ENCODE measurements at places on chromosomes 6 and 20.

- no peaks in the 10 kb centered on the region for H3K4me1 ChIP-seq
- peak overlapping the region; percentile 35 for H3K27ac ChIP-seq
- H3K27me3 ChIP-seq = no peaks in the 10 kb centered on the region
- no peaks in the 10 kb centered on the region for H3K36me3 ChIP-seq
Measured at GRCh38 chr6:44925100-44925739, 402.9 kb upstream of the RUNX2 start.

DNA sequence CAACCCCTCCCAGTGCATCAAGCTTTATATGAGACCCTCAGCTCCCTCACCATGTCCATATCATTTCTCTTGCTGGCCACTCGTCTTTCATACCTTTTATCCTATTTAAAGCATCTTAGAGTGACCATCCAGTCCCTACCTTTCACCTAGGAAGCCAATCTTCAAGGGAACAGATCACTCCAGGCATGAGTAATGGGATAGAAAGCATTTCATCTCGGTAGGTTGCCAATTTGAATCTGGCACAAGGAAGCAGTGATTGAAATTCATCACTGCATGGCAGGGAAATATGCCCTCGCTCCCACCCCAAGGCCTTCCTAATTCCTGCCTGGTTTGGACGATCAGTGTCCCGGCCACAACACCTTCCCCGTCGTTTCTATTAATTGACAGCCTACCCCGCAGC is 150.4 kb downstream of the CFAP61 start:
- DNase-seq = no peak
- H3K4me3 ChIP-seq = no peak overlapping the region
- no peak overlapping the region for H3K27ac ChIP-seq

GRCh38 chr20:48769069-48769983 is 58.5 kb downstream of the PREX1 start:
- no peak overlapping the region for H3K27ac ChIP-seq
- DNase-seq = no peak
- peaks cover 46% of the 10 kb centered on the region for H3K4me1 ChIP-seq
- no peaks in the 10 kb centered on the region for H3K27me3 ChIP-seq
- H3K36me3 ChIP-seq = peaks cover 6% of the 10 kb centered on the region
- H3K4me3 ChIP-seq = no peak overlapping the region

DNA sequence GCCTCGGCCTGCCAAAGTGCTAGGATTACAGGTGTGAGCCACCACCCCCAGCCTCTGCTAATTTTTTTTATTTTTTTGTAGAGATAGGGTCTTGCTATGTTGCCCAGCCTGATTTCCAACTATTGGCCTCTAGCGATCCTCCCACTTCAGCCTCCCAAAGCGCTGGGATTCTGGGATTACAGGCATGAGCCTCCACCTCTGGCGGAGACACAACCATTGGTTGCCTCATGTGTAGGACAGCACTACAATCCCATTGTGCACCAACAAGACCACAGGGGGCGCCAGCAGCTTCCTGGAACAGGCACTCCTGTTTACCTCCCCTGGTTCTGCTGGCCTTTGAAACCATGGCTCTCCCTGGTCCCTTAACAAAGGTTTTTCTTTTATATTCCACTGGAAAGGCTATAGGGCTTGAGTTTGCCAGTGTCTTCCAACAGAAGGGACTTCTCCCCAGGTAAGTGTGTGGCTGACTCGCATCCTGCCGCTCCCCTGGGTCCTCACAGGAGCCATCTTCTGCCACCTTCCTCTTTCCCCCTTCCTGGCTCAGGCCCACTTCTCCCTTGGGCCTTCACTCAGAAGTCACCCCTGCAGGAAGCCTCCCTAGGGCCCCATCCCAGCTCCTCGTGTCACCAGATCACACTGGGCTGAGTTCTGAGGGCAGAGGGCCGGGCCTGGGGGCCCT is 39.2 kb upstream of the TLDC2 start:
- peak overlapping the region; percentile 94 for H3K27ac ChIP-seq
- peak; percentile 39 for DNase-seq
- H3K4me1 ChIP-seq = peaks cover 57% of the 10 kb centered on the region
- H3K36me3 ChIP-seq = no peaks in the 10 kb centered on the region
- H3K27me3 ChIP-seq = no peaks in the 10 kb centered on the region

- no peak overlapping the region for H3K4me3 ChIP-seq
- peaks cover 6% of the 10 kb centered on the region for H3K4me1 ChIP-seq
- no peak overlapping the region for H3K27ac ChIP-seq
- peaks cover 7% of the 10 kb centered on the region for H3K27me3 ChIP-seq
Measured at GRCh38 chr6:16402581-16402900, 164.2 kb downstream of the GMPR start.

GRCh38 chr6:166583230-166583965 is 3.1 kb downstream of the RAMACL start:
- H3K36me3 ChIP-seq = no peaks in the 10 kb centered on the region
- H3K4me3 ChIP-seq = no peak overlapping the region
- no peak overlapping the region for H3K27ac ChIP-seq
- DNase-seq = no peak

GRCh38 chr6:140956571-140957369 is 1176.0 kb upstream of the GJE1 start:
- H3K27ac ChIP-seq = no peak overlapping the region
- H3K27me3 ChIP-seq = no peaks in the 10 kb centered on the region
- no peaks in the 10 kb centered on the region for H3K36me3 ChIP-seq
- H3K4me1 ChIP-seq = no peaks in the 10 kb centered on the region
- H3K4me3 ChIP-seq = no peak overlapping the region

GRCh38 chr6:156146891-156147290 is 630.3 kb upstream of the ARID1B start:
- no peak overlapping the region for H3K27ac ChIP-seq
- H3K4me1 ChIP-seq = no peaks in the 10 kb centered on the region
- H3K36me3 ChIP-seq = peaks cover 41% of the 10 kb centered on the region
- H3K27me3 ChIP-seq = no peaks in the 10 kb centered on the region

DNA sequence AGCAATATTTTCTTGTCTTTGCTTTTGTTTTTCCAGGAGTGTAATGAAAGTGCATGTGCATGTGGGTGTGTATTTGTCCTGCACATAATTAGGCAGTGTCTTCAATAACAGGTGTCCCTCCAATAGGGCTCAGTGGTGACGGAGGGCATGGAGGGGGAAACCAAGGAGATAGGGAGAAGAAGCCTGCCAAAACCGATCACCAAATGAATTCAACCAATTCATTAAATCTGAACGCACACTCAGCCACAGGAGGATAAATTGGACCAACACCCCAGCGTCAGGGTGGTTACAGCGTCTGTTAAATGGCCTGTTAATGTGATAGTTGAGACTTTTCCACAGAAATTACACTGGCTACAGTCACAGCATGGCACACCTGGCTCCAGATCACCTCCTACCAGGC is 527.6 kb downstream of the CD83 start:
- DNase-seq = no peak
- no peak overlapping the region for H3K4me3 ChIP-seq

GRCh38 chr20:5182615-5183254 is 55.9 kb downstream of the CDS2 start:
- H3K27me3 ChIP-seq = no peaks in the 10 kb centered on the region
- peaks cover 9% of the 10 kb centered on the region for H3K36me3 ChIP-seq
- H3K4me3 ChIP-seq = no peak overlapping the region
- no peak for DNase-seq

DNA sequence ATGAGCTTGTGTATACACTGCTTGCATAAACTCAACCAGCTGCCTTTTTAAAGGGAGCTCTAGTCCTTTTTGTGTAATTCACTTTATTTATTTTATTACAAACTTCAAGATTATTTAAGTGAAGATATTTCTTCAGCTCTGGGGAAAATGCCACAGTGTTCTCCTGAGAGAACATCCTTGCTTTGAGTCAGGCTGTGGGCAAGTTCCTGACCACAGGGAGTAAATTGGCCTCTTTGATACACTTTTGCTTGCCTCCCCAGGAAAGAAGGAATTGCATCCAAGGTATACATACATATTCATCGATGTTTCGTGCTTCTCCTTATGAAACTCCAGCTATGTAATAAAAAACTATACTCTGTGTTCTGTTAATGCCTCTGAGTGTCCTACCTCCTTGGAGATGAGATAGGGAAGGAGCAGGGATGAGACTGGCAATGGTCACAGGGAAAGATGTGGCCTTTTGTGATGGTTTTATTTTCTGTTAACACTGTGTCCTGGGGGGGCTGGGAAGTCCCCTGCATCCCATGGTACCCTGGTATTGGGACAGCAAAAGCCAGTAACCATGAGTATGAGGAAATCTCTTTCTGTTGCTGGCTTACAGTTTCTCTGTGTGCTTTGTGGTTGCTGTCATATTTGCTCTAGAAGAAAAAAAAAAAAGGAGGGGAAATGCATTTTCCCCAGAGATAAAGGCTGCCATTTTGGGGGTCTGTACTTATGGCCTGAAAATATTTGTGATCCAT is 15.3 kb downstream of the TNFAIP3 start:
- H3K27me3 ChIP-seq = no peaks in the 10 kb centered on the region
- no peak overlapping the region for H3K4me3 ChIP-seq
- H3K4me1 ChIP-seq = peaks cover 12% of the 10 kb centered on the region

- DNase-seq = no peak
- H3K27me3 ChIP-seq = no peaks in the 10 kb centered on the region
- H3K4me1 ChIP-seq = peaks cover 34% of the 10 kb centered on the region
- peaks cover 38% of the 10 kb centered on the region for H3K36me3 ChIP-seq
- H3K4me3 ChIP-seq = no peak overlapping the region
Measured at GRCh38 chr6:132391391-132392269, 9.6 kb downstream of the MOXD1 start.

- no peak overlapping the region for H3K27ac ChIP-seq
- H3K4me1 ChIP-seq = no peaks in the 10 kb centered on the region
- DNase-seq = no peak
- no peak overlapping the region for H3K4me3 ChIP-seq
- H3K36me3 ChIP-seq = no peaks in the 10 kb centered on the region
- H3K27me3 ChIP-seq = no peaks in the 10 kb centered on the region
Measured at GRCh38 chr6:147642458-147642857, 134.0 kb downstream of the SAMD5 start.

GRCh38 chr6:48388044-48388443 is 277.0 kb upstream of the PTCHD4 start:
- H3K27me3 ChIP-seq = no peaks in the 10 kb centered on the region
- no peaks in the 10 kb centered on the region for H3K36me3 ChIP-seq
- H3K4me1 ChIP-seq = no peaks in the 10 kb centered on the region
- no peak overlapping the region for H3K4me3 ChIP-seq

DNA sequence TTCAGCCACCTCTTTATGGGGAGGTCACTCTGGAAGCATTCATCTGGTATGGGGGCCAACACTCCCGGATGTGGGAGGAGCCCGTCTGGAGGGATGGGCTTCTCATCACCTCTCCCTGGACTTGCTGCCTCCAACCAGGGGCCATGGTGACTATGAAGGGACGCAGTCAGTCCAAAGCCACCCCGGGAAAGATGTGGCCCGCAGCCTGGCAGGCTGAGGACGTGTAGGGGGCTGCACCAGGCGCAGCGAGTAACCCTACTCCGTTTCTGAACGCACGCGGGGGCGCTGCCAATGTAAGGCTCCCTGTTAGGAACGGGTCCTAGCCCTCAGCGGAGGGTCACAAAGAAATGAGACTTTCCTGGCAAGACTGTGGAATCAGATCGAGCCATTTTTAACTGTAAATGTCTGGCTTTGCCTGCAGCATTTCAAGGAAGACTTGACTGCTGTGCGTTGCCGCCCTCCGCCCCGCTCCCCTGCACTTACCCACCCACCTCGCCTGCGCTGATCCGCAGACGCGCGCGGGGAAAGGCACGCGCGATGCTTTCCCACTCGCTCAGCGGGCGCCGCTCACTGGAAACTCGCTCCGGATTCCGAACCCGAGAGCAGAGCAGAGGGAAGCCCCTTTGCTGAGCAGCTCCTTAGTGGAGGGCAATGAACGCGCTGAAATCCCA is 55.1 kb downstream of the IL20RA start:
- no peak overlapping the region for H3K4me3 ChIP-seq
- no peak for DNase-seq
- H3K27ac ChIP-seq = no peak overlapping the region
- peaks cover 10% of the 10 kb centered on the region for H3K4me1 ChIP-seq

- DNase-seq = no peak
- no peaks in the 10 kb centered on the region for H3K4me1 ChIP-seq
- no peak overlapping the region for H3K27ac ChIP-seq
- H3K36me3 ChIP-seq = no peaks in the 10 kb centered on the region
- peaks cover 5% of the 10 kb centered on the region for H3K27me3 ChIP-seq
Measured at GRCh38 chr6:46894433-46894832, 27.3 kb downstream of the ADGRF5 start.

- peaks cover 37% of the 10 kb centered on the region for H3K27me3 ChIP-seq
- H3K4me3 ChIP-seq = no peak overlapping the region
- no peak overlapping the region for H3K27ac ChIP-seq
- H3K36me3 ChIP-seq = no peaks in the 10 kb centered on the region
- no peak for DNase-seq
Measured at GRCh38 chr6:29527126-29527525, 32.4 kb downstream of the UBD start.

DNA sequence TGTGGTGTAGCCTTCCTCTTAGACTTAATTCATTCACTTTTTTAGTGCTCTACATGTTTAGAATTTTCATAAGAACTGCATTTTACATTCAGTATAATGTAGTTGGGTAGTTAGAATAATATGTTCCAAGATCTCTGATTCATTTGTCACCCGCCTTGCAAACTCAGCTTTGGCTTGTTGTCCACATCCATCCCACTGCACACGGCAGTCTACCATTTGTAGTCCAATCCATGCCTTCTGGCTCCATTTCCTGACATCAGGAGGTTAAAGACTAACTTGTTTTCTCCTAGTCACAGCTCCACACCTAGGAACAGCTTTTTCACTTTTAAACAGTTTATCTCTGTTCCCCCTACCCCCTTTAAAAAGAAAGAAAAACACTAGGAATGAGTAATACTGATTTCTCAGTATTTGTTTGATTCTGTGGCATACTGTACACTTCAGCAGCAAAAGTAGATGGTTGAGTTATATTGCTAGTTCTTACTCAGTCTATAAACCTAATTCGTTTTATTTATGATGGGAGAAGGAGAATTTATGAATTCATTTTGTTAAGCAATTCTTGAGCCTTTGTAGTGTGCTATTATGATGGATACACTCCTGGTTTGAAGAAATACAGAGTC is 180.9 kb downstream of the ARID1B start:
- peak overlapping the region; percentile 16 for H3K27ac ChIP-seq
- no peaks in the 10 kb centered on the region for H3K27me3 ChIP-seq
- no peaks in the 10 kb centered on the region for H3K36me3 ChIP-seq
- H3K4me1 ChIP-seq = peaks cover 81% of the 10 kb centered on the region

DNA sequence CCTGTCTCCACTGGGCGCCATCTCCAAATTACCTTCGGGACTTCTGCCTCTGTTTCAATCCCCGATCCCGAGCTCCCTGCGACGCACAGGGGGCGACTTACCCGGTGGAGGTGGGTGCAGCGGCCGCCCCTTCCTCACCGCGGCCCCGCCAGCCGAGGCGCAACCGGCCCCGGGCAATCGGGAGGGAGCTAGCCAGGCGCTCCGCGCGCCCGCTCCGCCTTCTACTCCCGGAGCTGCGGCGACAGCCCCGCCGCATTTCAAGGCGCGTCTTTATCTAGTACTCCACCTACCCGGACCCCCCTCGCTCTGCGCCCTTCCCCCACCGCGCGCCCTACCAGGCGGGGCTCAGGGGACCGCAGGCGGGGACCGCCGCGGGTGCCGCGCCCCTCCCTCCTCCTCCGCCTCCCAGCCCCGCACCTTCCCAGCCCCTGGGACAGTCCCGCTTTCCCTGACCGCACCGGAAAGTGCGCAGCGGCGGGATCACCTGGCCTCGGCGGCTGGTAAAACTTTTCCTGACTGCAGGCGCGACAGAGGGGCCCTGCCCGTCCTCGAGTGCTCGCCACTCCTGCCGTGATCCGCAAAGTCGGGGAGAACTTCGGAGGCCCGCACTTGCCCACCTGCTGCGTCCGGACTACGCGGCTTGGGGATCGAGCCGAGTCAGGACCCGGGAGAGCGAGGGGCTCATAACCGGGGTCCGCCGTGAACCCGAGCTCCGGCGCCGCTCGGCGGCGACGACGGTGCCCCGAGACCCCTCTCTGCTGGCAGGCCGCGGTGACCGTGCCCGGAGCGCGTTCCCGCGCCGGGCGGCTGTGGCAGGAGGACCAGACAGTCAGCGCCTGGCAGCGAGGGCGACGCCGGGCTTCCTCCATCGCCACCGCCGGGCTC is 8.0 kb upstream of the NKX2-2 start:
- H3K36me3 ChIP-seq = no peaks in the 10 kb centered on the region
- no peak for DNase-seq
- no peak overlapping the region for H3K4me3 ChIP-seq
- H3K27ac ChIP-seq = no peak overlapping the region
